ENCODE measurements at places on chromosomes 2 and 18. TPM values are rescaled to one million over a fixed set of nuclear protein-coding genes. Genes with fewer than 3 reads are reported as not detected.

The ICOS gene
- total RNA-seq = not detected

The FZD7 gene
- 31.8 TPM for total RNA-seq

The KCNJ3 gene
- not detected for total RNA-seq

The SP140L gene
- total RNA-seq = 13.8 TPM

The SLC4A5 gene
- total RNA-seq = 0.29 TPM

The TFCP2L1 gene
- under 0.01 TPM for total RNA-seq

The TLX2 gene
- total RNA-seq = not detected

The FRZB gene
- total RNA-seq = 0.14 TPM

The NRP2 gene
- 132 TPM for total RNA-seq

The GLI2 gene
- total RNA-seq = 14.0 TPM

The TMEM237 gene
- total RNA-seq = 66.0 TPM

The GALNT5 gene
- total RNA-seq = 0.22 TPM

The SOWAHC gene
- total RNA-seq = 5.0 TPM

The IKZF2 gene
- 1.1 TPM for total RNA-seq

The SERTAD2 gene
- 6.1 TPM for total RNA-seq

The DNAJC27 gene
- total RNA-seq = 7.7 TPM

The SPATA3 gene
- not detected for total RNA-seq

The DNAJC5G gene
- not detected for total RNA-seq

The CRYGD gene
- not detected for total RNA-seq

The IRS1 gene
- 37.8 TPM for total RNA-seq

The NT5C1B gene
- total RNA-seq = not detected

The ZNF142 gene
- total RNA-seq = 11.6 TPM

The POTEC gene
- not detected for total RNA-seq

The SP100 gene
- total RNA-seq = 104 TPM

The TGOLN2 gene
- total RNA-seq = 181 TPM

The REG3A gene
- total RNA-seq = not detected

The WDR75 gene
- total RNA-seq = 29.3 TPM

The RDH14 gene
- total RNA-seq = 14.2 TPM

The POTEI gene
- not detected for total RNA-seq

The MAP3K20 gene
- total RNA-seq = 27.4 TPM

The STON1 gene
- total RNA-seq = 20.1 TPM

The ERBB4 gene
- total RNA-seq = not detected

The OTOS gene
- not detected for total RNA-seq

The PID1 gene
- total RNA-seq = 35.0 TPM

The SNTG2 gene
- not detected for total RNA-seq

The C1GALT1C1L gene
- total RNA-seq = 0.29 TPM

The CARF gene
- 3.3 TPM for total RNA-seq

The KCNIP3 gene
- total RNA-seq = 0.57 TPM

The INPP5D gene
- 0.14 TPM for total RNA-seq

The SLC30A3 gene
- total RNA-seq = not detected

The CYTIP gene
- total RNA-seq = not detected

The FABP1 gene
- total RNA-seq = not detected

The C1QL2 gene
- total RNA-seq = not detected

The RFTN2 gene
- not detected for total RNA-seq

The ANKRD29 gene
- total RNA-seq = 0.22 TPM

The FASTKD2 gene
- 47.8 TPM for total RNA-seq

The TRPM8 gene
- total RNA-seq = 0.14 TPM

The CFAP221 gene
- not detected for total RNA-seq

The TANC1 gene
- 43.3 TPM for total RNA-seq

The SIX2 gene
- total RNA-seq = under 0.01 TPM

The DSG1 gene
- total RNA-seq = not detected

The NCKAP1 gene
- total RNA-seq = 185 TPM

The LANCL1 gene
- total RNA-seq = 43.7 TPM

The DPP4 gene
- 636 TPM for total RNA-seq

The SEPTIN10 gene
- total RNA-seq = 93.4 TPM
